SW480 (cell line): ENCODE measurements at places on chromosomes 4 and X.

DNA sequence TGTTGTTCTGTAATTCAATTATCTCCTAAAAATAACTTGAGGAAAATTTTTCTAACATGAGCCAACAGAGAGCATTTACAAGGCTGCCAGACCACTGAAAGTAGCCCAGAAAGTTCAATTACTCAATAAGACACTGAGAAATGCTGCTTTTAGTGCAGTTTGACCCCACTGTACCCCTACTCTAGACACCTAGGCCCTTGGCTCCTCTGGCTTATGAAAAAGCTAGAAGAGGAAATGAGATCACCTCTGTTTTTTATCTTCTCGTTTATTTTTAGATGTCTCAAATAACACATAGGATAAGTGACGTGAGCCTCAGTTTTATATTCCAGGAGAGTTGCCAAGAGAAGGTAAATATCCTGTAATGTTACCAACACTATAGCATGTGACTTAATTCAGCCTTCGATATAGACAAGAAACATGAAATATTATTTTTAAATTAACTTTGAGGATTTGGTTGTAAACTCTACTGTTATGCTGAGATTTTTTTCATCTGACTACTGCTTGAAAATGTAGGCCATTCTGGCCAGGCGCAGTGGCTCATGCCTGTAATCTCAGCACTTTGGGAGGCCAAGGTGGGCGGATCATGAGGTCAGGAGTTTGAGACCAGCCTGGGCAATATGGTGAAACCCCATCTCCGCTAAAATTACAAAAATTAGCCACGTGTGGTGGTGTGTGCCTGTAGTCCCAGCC is 24.4 kb downstream of the TNIP3 start:
- DNase-seq, result no peak

DNA sequence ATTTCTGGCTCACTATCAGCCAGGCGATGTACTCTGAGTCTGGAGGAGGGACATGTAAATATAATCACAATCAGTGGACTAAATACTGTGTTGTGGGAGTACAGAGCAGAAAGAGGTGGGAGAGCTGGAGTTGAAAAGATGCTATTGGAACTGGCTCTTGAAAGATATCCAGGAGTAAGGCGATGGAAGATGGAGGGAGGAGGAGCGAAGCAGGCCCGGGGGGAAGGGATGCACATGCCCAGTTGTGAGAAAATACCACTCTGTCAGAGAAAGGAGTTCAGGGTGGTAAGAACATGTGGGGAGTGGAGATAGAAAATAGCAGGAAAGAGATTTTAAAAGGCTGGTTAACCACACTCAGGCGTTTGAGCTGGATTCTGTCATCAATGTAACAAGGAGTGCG is 216.9 kb upstream of the ETNPPL start:
- DNase-seq, result no peak

DNA sequence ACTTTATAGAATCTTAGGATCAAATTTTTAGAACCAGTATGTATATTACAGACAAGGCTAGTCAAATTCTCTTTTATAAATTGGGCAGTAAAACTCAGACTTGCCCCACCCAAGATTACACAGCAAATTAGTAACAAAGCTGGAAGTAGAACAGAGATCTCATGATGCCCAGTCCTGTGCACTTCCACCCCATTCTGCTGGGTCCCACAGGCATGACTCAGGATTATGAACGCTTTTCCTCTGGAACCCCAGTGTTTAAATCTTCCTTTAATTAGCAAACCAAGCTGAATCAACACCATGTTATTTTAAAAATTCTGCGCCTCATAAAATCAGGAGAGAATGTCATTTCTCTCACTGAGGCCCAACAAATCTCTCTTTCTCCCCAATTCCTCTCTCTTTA is 1.5 kb upstream of the IL13RA2 start:
- DNase-seq, result no peak

GRCh38 chr4:158384414-158384813 is 137.3 kb upstream of the RXFP1 start:
- DNase-seq, result no peak

GRCh38 chr4:55175779-55176231 is 50.4 kb upstream of the KDR start:
- DNase-seq, result no peak

DNA sequence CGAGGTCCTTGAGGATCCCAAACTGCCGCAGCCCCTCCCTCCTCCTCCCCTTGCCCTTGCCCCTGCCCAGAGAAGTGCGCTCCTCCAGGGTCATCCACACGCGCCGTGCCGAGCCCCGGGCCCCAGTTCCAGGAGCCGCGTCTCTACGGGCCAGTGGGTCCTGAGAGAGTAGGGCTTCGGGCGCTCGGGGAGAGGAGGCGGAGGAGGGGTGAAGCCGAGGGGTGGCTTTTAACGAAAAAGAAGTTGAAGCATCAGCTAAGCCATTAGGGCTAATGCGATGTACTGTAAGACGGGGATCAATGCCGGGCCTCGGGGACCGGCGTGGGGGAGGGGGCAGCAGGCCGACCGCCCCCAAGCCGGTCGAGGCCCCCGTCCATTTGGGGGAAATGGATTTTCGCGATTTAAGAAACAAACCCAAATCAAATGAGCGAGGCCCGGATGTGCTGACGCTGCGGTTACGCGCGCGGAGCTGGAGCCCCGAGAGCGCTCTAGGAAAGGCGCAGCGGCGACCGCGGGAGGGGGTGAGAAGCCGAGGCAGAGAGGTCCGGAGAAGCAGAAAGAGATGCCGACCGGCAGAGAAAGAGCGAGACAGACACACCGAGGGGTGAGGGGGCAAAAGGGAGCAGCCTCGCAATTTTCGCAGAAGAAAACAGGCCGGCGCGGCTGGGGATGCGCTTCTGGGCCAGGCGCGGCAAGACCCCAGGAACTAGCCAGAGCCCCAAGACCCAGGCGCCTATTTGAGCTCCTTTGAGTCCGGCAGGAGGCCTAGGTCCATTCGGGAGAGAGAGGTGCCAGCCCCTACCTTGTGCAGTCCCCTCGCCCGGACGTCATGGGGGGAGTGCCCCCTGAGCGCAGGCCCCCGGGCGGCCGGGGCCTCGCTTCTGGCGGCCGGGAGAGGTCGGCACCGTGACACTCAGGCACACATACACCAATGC is 13.6 kb downstream of the HMX1 start:
- DNase-seq, result no peak

GRCh38 chr4:183996868-183997267 is 91.8 kb downstream of the STOX2 start:
- no peak for DNase-seq

GRCh38 chr4:123750044-123750443 is 353.4 kb downstream of the SPRY1 start:
- DNase-seq, result no peak

DNA sequence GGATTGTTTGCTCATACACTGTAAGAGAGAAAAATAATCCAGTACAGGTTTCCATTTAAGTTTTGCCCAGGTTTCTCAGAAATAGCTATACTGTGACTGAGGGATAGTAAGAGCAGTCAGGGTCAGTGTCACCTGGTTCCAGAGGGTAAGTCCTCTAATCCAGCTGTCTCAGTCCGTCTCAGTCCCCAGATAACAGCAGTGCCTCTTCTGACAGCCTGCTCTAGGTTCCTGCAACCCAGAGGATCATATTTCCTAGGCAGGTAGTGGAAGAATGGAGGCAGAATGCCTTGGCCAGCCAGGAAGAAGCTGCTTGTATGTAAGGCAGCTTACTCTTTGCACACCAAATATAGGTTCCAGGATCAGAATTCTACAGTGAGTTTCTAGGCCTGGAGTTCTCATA is 22.6 kb upstream of the GNRHR start:
- no peak for DNase-seq

DNA sequence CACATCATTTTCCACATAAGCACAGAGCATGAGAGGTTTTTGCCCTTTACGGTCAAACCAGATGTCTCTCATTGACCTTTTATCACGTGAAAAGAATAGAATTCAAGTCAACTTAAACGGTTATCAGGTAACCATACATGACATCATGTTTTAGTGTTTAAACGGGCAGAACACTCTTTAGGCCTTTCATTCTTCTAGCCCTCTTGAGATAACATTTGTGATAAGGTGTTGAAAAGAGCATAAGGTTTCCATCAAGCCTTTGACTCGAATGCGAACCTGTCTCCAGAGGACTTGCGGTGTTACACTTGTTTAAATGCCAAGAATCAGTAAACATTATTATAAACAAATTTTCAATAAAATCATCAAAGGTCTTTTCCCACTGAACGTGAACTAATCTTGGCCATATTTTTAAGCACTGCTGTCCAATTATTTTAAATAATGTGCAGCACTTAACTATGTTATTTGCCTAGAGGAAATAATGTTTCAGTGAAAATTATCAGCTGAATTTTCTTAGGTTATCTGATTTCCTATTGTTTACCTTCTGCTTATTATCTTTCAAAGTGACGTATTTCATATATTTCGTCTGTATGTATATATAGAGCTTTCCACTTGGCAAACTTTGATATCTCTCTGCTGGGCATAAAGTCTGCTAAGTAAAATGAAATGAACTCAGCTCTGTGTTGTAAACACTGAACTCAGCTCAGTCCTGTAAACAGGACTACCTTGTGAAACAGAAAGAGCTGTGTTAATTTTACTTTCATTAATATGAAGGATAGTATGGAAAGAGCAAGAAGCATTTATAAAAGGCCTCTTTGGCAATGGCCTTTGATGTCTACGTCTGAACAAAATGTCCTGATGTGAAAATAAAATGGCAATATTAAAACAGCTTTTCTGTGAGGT is 33.3 kb downstream of the TENM3 start:
- DNase-seq, result no peak

DNA sequence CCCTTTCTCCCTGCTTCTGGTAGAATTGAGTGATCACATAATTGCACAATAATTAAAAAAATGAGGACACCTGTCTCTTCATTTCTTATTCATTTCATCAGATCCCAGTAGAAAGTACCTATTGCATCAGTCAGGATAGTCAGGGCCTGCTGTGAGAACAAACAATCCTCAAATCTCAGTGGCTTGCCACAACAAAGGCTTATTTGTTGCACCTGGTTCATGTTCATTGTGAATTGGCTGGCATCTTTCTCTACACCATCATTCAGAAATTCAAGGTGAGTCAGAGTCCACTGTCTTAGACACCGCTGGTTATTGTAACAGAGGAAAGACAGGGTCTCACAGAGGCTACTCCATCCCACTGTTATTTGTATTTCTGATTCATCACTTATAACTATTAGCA is 409.8 kb downstream of the STIM2 start:
- peak; percentile 76 for DNase-seq

- no peak for DNase-seq
These were observed 2.2 kb upstream of the UGT2B4 start for GRCh38 chr4:69497886-69498395.

DNA sequence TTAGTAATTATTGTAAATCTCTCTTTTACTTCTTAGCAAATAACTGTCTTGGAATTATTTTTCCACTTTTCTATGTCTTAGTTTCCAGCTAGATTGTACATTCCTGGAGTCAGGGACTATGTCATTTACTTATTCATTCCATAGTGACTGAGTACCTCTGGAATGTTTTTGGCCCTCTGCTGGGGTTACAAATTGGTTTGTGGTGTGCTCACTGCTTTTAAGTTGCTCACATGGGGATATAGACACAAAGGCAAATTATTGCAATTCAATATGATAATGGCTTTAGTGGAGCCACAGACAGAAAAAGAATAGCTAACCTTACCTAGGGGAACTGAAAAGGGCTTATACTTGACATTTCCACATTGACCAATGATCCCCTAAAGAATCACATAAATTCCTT is 63.7 kb upstream of the PDGFRA start:
- peak; percentile 73 for DNase-seq

DNA sequence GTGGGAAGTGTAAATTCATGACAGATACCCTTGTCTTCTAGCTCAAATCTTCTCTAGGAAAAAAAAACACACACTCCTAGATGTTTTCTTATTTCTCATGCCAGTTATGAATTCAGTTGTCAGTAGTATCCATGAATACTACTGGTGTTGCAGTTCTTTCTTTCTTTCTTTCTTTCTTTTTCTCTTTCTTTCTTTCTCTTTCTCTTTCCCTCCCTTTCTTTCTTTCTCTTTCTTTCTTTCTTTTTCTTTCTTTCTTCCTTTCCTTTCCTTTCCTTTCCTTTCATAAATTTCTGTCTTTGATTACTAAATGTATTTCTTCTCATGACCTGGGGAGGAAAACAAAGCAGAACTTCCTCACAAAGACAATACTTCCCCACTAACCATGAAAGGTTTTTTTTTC is 253.8 kb downstream of the PCDH7 start:
- no peak for DNase-seq

DNA sequence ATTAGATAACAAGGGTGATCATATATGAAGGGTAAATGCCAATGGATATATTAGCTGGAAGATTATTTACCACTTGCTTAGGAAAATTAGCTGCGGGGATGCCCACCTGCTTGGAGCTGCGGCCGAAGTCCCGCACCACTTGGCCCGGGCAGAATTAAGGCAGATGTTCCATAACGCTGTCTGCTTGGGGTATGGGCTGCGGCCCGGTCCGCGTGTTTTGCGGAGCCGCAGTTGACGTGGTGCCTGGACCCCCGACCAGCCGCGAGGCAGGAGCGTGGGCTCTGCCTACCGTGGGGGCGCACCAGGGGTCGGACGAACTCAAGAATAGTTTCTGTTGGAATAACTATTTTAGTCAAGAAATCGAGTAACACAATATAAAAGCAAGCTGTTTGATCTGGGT is 235.2 kb downstream of the CPXCR1 start:
- no peak for DNase-seq

DNA sequence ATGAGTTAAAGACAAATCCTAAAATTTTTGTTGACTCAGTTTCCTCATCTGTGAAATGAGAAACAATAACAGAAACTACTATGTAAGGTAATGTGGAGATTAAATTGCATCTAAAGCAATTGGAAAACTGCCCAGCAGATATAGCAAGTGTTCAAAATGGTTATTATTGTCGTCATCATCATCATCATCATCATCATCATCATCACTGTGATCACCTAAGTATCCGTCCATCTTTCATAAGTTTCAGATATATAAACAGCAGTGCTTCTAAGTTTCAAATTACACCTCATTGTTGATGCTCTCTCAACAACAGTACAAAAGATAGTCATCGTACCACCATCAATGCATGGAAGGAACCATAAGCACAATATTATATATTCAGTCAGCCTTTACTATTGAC is 379.9 kb downstream of the PDGFC start:
- no peak for DNase-seq

DNA sequence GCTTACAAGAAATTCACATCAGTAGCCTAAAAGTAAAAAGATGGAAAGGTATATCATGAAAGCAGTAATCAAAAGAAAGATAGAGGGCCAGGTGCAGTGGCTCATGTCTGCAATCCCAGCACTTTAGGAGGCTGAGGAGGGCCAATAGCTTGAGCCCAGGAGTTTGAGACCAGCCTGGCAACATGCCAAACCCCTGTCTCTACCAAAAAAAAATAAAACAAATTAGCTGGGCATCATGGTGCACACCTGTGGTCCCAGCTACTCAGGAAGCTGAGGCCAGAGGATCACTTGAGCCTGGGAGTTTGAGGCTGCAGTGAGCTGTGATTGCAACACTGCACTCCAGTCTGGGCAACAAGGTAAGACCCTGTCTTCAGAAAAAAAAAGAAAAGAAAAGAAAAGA is 55.5 kb downstream of the GSPT2 start:
- DNase-seq, result no peak

GRCh38 chr4:8155660-8156421 is 2.8 kb downstream of the ABLIM2 start:
- DNase-seq, result no peak
